Liver (tissue), 10 donors: ENCODE measurements at places on chromosomes 12 and 14.

DNA sequence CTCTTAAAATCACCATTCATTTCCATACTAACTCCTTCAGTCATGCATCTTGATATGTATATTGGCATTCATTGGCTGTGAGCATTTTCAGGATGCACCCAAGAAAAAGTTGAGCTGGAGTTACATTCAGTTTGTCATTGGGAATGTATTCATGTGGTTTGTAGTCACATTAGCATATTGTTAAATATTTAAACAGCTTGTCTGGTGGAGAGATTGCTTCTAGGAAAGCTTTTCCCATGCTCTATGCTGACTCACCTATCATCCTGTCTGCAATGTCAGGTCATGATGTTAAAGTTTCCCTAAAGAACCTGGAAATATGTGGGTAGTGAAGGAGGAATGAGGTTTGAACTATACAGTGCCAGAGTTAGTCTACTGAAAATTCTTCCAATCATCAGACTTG lies 583.6 kb downstream of the GALC start:
- H3K27me3 ChIP-seq = no peaks in the 10 kb centered on the region

GRCh38 chr12:6641131-6641530 lies 5.4 kb upstream of the LPAR5 start:
- H3K4me3 ChIP-seq = no peak overlapping the region
- H3K27ac ChIP-seq = no peak overlapping the region

DNA sequence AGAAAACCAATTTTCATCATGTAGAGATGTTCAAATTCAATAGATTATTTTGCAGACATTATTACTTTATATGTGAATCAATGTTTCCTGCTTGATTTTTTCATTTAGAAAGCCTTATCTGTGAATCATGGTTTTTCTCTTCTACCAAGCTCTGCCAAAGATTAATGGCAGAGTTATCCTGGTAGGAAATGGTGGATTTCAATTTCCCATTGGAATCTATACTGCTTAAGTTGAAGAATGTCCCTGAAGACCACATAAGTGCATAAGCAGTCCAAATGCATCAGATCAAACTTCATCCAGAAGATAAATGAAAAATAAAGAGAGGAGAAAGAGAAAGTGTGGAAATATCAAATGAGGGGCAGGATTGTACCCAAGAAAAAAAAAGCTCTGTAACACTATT lies 5.0 kb downstream of the LUM start:
- H3K4me3 ChIP-seq = no peak overlapping the region
- no peaks in the 10 kb centered on the region for H3K4me1 ChIP-seq

DNA sequence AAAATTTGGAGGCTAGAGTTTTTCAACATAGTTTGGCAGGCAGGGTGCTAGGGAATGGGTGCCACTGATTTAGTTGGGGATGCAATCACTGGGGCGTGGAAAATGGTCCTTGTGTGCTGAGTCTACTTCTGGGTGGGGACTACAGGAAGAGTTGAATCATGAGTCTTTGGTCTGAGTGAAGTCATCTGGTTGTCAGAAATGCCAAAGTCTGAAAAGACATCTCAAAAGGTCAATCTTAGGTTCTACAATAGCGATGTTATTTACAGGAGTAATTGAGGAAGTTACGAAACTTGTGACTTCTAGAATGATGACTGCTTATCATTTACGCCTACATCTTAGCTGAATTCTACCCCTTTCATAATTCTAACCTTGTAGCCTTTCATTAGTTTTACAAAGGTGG lies 209.1 kb downstream of the NUBPL start:
- H3K27me3 ChIP-seq = no peaks in the 10 kb centered on the region
- no peak overlapping the region for H3K4me3 ChIP-seq
- no peak for DNase-seq
- no peak overlapping the region for H3K27ac ChIP-seq
- no peaks in the 10 kb centered on the region for H3K36me3 ChIP-seq

GRCh38 chr12:115946867-115947695 lies 330.4 kb downstream of the MED13L start:
- H3K36me3 ChIP-seq = no peaks in the 10 kb centered on the region
- H3K4me3 ChIP-seq = no peak overlapping the region
- no peak overlapping the region for H3K27ac ChIP-seq

DNA sequence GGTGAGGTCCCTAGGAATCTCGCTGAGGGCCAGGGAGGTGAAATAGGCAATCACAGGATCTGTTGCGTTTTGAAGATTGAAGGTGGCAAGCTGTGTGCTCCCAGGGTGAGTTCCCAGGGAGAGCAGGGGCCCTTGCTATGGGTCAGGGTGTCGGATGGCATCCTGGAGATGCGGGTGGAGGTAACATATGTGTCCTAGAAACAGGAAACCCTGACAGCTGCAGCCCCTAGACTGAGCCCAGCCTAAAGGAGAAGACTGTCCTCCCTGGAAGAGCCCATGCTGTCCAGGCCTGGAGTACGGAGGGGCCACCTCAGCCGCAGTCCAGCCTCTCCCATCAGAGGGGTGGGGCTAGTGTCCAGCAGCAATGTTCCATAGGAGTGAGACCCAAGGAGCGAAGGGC lies 194.2 kb downstream of the NTF3 start:
- no peaks in the 10 kb centered on the region for H3K27me3 ChIP-seq
- H3K27ac ChIP-seq = no peak overlapping the region
- H3K4me3 ChIP-seq = no peak overlapping the region
- DNase-seq = no peak

GRCh38 chr12:77938301-77938700 lies 107.6 kb downstream of the NAV3 start:
- no peaks in the 10 kb centered on the region for H3K27me3 ChIP-seq
- no peak overlapping the region for H3K4me3 ChIP-seq
- H3K27ac ChIP-seq = no peak overlapping the region
- no peaks in the 10 kb centered on the region for H3K36me3 ChIP-seq

- no peaks in the 10 kb centered on the region for H3K27me3 ChIP-seq
- H3K4me1 ChIP-seq = peaks cover 48% of the 10 kb centered on the region
- no peak for DNase-seq
- H3K36me3 ChIP-seq = peaks cover 4% of the 10 kb centered on the region
Observed at GRCh38 chr12:108559748-108560147, 1.2 kb downstream of the SART3 start.

DNA sequence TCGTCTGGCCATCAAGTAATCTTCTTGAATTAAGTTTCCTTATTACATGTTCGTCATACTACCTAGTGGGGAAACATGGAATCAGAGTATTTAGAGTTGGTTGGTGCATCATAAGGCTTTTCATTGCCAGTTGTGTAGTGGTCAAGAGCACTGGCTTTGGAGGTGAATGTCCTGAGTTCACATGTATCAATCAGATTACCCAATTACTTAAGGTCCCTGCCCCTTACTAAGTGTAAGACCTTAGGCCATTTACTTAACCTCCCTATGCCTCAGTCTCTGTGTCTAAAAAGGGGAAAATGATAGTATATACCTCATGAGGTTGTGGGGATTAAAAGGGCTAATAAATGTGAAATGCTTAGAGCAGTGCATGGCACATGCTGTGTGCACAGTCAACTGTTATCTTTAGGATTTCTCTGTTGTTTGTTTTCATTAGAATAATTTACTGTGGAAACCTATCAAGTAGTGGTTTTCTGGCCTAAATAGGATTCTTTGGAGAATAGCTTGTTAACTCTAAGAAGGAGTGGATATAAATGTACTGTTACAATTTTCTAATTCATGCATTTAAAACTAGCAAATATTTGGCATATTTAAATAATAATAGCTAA lies 27.0 kb downstream of the MSRB3 start:
- no peak overlapping the region for H3K27ac ChIP-seq
- no peak overlapping the region for H3K4me3 ChIP-seq
- H3K27me3 ChIP-seq = no peaks in the 10 kb centered on the region
- DNase-seq = no peak
- no peaks in the 10 kb centered on the region for H3K36me3 ChIP-seq
- no peaks in the 10 kb centered on the region for H3K4me1 ChIP-seq

DNA sequence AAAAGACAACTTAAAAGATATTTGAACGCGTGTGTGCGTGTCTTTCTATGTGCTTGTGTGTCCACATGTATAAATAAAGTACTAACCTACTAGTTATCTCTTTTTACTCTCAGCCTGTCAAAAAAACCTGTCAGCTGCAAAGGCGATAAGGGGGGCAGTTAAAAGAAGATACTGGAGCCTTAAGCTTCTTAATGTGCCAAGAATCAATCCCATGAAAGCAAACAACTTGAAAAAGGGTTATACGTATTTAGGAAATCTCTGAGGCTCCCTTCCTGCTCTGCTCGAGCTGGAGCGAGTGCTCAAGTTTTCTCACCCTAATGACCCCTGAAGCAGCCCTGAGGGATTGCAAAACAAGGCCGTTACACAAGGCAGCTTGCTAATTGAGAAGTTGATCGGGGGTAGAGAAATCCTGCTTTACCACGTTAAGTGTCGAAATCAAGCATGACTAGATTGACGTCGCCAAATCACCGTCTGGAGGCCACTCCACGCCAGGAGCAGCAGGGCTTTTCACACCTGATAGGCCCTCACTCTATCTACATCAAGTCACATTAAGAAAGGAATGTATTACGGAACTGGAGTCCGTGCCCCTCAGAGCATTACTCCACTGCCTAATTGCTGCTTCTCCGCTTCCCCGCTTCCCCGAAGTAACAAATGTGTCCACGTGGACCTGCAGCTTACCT lies 32.4 kb downstream of the LMO3 start:
- DNase-seq = peak; percentile 35
- H3K4me1 ChIP-seq = no peaks in the 10 kb centered on the region
- no peaks in the 10 kb centered on the region for H3K36me3 ChIP-seq

- peaks cover 15% of the 10 kb centered on the region for H3K4me1 ChIP-seq
- H3K4me3 ChIP-seq = no peak overlapping the region
- DNase-seq = no peak
- H3K36me3 ChIP-seq = no peaks in the 10 kb centered on the region
Observed at GRCh38 chr12:71684081-71684480, 1.8 kb upstream of the TMEM19 start.

DNA sequence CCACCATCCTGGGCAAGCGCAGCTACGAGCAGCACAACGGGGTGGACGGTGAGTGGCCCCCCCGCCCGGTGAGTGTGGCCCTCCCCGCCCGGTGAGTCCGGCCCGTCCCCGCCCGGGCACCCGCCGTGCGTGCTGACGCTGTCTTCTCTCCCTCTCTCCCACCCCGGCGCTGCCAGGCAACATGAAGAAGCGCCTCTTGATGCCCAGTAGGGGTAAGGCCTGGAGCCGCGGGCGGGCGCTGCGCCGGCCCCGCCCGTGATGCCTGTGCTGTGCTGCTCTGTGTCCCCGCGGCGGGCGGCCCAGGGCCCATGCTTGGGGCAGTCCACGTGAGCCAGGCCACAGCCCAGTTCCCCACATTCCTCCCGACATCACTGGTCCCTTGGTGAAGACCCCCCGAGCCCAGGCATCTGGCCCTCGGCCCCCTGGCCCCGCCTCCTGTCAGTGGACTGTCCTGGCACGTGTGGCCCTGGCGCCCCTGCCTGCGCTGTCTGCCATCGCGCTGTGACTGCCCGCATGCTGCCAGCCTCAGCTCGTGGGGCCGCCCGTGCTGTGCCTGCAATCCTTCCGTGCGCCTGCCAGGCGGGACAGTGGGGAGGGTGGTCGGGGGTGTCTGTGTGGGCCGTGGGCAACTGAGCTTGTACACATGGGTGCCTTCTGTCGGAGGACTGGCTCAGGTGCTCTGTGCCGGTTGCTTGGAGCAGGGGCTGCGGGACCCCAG lies 7.9 kb upstream of the CRIP2 start:
- no peak for DNase-seq
- H3K27me3 ChIP-seq = no peaks in the 10 kb centered on the region
- peaks cover 20% of the 10 kb centered on the region for H3K4me1 ChIP-seq
- no peak overlapping the region for H3K4me3 ChIP-seq

DNA sequence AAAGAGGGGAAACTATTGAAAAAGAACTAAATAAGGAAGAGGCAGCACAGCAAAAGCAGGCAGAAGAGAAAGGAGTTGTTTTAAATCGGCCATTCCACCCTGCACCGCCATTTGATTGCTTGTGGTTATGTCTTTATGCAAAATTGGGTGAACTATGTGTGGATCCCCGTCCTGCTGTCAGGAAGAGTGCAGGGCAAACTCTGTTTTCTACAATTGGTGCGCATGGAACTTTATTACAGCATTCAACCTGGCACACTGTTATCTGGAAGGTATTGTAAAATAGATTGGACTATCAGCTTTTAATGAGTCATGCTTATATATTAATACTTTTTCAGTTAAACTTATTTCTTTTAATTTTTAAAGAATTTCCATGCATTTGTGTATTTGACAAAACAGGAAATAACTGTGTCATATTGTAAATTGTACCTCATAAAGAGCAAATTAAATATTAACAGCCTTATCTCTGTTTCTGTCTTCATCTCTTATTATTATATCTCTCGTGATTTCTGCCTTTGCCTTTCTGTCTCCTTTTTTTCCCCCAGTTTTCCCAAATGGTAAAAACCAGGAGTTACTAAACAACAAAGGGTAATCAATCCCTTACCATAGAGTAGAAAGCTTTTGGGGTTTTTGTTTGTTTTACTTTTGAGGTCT lies 86.4 kb downstream of the MON2 start:
- no peaks in the 10 kb centered on the region for H3K4me1 ChIP-seq
- peaks cover 38% of the 10 kb centered on the region for H3K36me3 ChIP-seq
- H3K27me3 ChIP-seq = no peaks in the 10 kb centered on the region
- no peak overlapping the region for H3K27ac ChIP-seq
- H3K4me3 ChIP-seq = no peak overlapping the region

DNA sequence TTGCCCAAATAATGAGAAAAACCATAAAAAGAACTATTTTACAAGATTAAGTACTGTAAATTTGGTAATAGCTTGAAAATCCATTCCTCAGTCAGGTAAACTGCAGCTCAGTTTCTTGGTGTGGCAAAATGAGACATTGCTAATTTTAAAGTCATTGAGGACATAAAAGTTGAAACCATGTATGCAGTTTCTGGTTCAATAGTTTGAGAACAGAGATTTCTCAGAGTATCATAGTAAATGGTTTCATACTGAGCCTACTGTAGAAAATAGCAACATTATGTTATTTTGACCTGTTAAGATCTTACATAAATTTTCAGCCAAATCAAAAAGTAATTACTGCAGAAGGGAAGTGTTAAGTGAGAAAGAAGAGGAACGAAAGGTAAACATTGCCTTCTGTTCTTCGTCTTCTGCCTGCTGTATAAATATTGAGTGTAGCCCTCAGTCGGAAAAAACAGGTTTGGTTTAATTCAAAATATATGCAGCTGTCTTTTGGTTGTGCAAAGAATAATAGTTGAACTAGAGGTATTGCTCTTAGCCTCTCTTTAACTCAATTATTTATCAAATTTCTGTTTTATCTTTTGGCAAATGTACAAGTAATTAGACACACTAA lies 119.6 kb downstream of the SYNE2 start:
- H3K27ac ChIP-seq = no peak overlapping the region
- no peak for DNase-seq
- H3K4me1 ChIP-seq = no peaks in the 10 kb centered on the region
- H3K27me3 ChIP-seq = no peaks in the 10 kb centered on the region
- H3K4me3 ChIP-seq = no peak overlapping the region

DNA sequence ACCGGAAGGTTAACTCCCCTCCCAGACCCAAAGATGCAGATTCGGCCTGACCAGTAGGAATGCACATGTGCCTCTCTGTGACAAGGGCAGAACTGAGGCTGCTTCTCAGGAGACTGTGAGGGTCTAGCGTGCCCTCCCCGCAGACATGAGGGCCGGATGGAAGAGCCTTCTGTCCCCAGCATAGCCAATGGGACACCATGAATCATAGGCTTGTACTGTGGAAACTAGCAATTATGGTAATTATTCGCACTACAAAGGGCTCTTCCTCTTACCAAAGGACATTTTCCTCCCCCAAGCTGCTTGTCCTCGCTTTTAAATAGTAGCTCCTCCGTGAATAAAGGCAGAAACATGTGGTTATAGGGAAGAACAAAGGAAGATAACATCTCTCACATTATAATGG lies 6.2 kb downstream of the COA8 start:
- H3K4me3 ChIP-seq = no peak overlapping the region
- no peaks in the 10 kb centered on the region for H3K36me3 ChIP-seq
- H3K27me3 ChIP-seq = no peaks in the 10 kb centered on the region

- H3K4me3 ChIP-seq = no peak overlapping the region
- H3K4me1 ChIP-seq = peaks cover 4% of the 10 kb centered on the region
- no peaks in the 10 kb centered on the region for H3K36me3 ChIP-seq
- H3K27me3 ChIP-seq = no peaks in the 10 kb centered on the region
Observed at GRCh38 chr12:46442239-46442638, 69.7 kb upstream of the SLC38A2 start.
